NCI-H1105 treated with DMSO at 0.1 percent for 48 hours (cell line): ENCODE measurements at places on chromosomes 13 and 19.
A peak's percentile ranks its signal among the peaks of the same experiment; 100 is the strongest.

GRCh38 chr19:23116802-23117571 lies at the start of gene ZNF730:
TSS of gene ZNF730 (plus strand) at chr19:23117025. CDS start at chr19:23117174, 149 bp downstream.
- peak; percentile 77 for DNase-seq

DNA sequence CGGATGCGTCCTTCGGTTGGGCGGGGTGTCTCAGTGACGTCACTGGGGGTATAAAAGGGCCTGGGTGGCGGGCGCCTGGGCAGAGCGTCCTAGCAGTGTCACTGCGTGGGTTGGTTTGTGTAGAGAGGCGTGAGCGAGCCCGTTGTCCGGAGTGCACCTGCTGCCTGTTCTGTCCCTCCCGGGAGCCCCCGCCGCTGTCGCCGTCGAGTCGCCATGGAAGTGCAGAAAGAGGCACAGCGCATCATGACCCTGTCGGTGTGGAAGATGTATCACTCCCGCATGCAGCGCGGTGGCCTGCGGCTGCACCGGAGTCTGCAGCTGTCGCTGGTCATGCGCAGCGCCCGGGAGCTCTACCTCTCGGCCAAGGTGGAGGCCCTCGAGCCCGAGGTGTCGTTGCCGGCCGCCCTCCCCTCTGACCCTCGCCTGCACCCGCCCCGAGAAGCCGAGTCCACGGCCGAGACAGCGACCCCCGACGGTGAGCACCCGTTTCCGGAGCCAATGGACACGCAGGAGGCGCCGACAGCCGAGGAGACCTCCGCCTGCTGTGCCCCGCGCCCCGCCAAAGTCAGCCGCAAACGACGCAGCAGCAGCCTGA lies 2.9 kb downstream of the IER2 start:
- peak; percentile 92 for DNase-seq

- DNase-seq: no peak
Observed at GRCh38 chr19:58396691-58397532, 1.5 kb downstream of the RNF225 start.

- DNase-seq: no peak
Observed at GRCh38 chr13:100334214-100334613, 245.3 kb downstream of the PCCA start.
